ENCODE measurements at places on chromosomes 3 and 15.

DNA sequence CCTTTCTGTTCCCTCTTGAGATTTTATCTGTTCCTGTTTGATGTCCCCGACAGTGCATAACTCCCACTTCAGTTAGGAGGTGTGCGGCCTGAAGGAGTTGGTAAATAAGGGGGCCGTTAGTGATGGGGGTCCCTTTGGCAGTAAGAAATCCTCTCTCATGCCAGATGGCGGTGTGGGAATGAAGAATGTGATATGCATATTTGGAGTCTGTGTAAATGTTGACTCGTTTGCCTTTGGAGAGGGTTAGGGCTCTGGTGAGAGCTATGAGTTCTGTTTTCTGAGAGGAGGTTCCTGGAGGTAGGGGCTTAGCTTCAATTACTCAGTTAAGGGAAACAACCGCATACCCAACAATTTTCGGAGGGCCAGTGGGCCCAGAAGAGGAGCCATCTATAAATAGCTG, 38.8 kb upstream of the RNF7 start:
- no peak for DNase-seq

GRCh38 chr3:134291319-134292254, 40.9 kb upstream of the RYK start:
- no peak for DNase-seq

- peak; percentile 12 for DNase-seq
Observed at GRCh38 chr15:73897441-73898261, 24.3 kb downstream of the TBC1D21 start.

DNA sequence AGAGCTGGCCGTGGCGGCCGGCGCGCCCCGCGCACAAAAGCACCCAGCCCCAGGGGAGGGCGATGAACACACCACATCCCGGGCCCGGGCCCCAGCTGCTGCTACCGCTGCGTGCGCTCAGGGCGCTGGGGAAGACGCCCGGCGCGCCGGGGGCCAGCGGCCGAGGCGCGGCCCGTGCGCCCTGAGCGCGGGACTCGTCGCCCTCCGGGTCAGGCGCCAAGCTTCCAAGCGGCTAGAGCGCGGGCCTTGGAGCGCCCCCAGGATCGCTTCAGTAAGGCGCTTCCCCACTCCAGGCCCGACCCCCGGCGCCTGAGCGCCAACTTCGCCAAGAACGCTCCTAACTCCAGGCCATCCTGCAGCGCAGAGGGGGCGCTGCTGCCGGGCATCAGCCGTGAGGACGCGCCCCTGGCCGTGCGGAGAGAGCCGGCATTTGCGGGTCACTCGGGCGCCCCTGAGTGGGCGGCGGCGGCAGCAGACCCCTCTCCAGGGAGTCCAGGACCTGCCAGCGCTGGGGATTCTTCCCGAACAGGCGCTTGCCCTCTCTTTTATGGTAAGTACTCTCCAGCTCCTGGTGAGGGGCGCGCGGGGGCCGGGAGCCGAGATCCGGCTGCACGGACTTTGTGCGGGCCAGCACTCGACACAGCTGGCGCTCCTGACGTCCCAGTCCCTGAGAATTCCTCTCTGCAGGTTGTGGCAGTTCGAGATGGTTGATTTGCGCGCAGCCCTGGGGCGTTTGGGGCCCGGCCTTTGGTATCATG, 475 bp downstream of the SPSB4 start:
- no peak for DNase-seq

GRCh38 chr3:30628901-30629590, 22.6 kb downstream of the TGFBR2 start:
- DNase-seq, result no peak

DNA sequence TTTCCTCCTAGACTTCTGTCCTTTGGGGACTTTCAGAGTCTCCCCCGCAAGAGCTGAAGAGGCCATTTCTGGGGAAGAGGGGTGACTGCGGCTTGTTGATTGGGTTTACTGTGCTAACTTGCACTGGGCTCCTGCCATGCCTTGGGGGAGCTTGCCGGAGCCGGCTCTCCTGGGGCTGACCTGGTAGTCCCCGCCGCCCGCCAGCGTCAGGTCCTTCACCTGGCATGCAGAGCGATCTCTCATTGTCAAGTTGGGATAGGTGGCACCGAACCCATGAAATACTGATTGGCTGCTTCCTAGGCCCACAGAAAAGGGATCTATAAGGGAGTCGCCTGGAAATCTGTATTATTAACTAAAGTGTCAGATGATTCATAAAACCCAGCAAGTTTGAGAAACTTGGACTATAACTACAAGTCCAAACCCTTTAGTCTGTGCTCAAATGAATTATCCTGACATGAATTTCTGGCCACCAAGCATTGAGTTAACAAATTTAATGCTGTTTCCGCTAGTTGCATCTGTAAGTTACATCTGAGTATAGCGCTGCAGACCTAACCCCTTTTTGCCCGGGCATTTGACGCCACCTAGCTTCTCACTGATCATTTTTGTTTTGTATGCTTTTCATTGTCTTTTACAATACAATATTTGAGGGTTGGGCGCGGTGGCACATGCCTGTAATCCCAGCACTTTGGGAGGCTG, 607 bp upstream of the IMP3 start:
- peak; percentile 41 for DNase-seq

- no peak for DNase-seq
Observed at GRCh38 chr3:120450600-120451271, at the start of gene FSTL1. Gene FSTL1 (minus strand): TSS chr3:120450992. CDS start chr3:120450746, 246 bp downstream.

DNA sequence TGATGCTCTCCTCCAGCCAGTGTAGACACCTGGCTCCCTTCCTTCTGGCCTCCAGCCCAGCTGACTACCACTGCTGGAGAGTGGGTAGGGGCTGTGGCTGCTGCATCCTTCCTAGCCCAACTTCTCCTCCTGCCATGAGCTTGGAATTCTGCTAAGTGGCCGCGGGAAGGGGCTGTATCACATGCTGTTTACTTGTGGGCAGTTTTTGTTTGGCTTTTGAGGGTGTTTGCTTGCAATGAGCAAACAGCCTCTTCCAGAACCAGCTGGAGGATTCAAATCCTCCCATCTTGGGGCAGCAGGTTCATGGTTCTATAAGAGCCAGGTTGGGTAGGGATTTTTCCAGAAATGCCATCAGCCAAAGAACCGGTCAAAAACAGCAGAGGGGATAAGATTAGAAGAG, 9.0 kb downstream of the GASK1A start:
- no peak for DNase-seq

DNA sequence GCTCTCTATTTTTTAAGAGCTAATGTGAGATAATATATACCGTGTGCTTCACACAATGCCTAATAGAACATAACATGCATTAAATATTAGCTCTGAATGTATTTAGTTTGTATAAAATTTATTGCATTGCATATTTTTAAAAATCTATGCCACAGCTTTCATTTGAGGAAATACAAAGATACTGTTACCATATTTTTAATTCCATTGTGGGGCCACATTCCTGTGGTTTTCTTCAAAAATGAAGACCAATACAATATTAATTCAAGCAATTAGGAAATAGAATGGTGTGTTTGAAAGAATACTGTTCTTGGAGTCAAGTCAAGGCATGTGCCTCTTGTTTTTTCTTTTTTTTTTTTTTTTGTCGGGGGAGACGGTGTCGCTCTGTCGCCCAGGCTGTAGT, 95.4 kb upstream of the CADPS start:
- no peak for DNase-seq

DNA sequence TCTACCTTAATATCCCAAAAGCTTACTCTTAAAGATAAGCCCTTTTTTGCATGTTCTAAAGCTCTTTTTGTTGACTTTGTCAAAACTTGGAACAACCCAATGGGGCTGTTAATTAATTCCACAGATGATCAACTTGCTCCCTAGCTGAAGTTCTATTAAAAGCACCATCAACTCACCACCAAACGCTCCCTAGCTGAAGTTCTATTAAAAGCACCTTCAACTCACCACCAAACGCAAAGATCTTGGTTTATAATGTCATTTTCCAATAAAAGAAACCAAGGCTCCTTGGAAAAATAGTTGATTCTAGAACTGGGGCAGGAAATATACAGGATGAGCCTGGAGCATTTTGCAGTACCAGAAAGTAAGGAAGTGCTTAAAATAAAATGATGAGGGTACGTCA, 122.3 kb upstream of the STT3B start:
- no peak for DNase-seq

DNA sequence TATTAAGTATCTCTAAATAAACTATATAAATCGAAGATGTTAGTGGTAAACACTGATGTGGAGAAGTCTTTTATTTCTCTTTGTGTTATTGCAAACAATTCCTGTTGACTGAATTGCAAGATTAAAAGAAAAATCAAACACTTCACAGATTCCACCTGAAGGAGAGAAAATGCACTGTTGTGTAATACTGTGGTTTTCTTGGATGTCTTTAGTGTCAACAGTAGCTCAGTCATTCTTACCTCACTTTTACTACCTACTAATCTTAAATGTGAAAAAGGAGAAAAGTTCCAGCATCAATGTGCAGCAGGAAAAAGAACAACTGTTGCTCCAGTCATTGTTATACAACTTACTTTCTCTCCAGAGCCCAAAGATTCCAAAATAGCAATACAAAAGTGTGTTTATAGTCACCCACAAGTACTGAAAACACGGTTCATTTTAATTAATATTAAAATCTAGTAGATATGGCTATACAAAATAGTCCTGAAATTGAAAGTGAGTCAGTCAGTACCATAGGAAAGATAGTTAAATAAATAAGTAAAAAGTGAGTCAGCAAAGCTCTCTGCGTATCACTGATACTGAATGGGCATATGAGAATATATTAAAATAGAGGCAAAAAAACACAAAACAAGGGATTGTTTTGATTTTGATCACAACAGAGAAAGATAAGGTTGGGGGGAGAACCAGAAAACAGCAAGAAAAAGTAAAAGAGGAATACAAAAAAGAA, 90.5 kb upstream of the CSPG5 start:
- DNase-seq, result no peak

DNA sequence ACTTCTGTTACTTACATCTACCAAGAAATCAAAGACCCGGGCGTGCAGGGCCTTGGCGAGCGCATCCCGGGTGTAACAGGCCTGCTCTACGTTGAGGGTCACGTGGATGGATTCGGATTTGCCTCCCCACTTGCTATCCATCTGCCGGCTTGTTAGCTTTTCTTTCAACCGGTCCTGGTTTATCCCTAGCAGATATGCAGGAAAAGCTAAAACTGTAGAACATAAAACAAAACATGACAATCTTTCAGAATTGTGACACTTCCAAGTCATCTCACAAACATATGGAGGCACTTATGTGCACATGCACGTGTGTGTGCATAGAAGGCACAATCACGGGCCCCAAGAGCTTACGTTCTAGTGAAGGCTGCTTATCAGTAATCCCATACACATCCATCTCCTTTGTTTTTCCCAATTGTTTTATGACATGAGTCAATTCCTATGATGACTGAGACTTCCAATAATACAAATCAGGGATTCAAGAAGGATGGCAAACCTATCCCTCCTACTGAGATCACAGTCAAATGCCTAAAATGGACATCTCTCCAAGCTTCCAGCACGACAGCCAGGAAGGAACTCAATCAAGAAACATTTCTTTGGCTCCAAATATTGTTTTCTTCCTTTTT, 11.3 kb downstream of the LDHAL6B start:
- DNase-seq, result no peak

- no peak for DNase-seq
Observed at GRCh38 chr3:180704532-180704931, 25.2 kb upstream of the CCDC39 start.

DNA sequence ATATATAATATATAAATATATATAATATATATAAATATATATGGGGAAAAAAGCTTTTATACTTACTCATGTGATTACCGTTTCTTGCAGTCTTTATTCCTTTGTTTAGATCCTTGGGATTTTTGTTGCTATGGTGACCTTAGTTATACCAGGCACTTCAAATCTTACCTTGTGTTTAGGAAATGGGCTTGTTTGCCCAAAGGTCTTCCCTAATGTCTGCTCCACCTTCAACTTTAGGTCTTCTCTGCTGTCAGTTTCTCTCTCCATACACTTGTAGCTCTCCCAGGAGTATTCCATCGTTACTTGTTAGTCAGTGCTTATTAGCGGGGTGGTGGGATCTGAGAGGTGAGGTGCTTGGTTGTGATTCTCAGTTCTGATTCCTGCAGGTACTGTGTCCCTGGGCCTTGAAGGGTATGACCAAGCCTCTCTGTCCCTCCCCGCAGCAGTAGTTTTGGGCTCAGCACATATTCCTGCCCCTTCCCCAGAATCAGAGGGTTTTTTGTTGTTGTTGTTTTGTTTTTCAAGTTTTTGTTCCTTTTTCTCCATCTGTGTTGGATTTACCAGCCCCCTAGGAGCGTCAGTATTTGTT, 9.6 kb upstream of the LAMP3 start:
- no peak for DNase-seq

GRCh38 chr15:62684123-62684808, 358.3 kb upstream of the TPM1 start:
- no peak for DNase-seq

- no peak for DNase-seq
Observed at GRCh38 chr15:53716909-53717876, 42.3 kb downstream of the WDR72 start.

DNA sequence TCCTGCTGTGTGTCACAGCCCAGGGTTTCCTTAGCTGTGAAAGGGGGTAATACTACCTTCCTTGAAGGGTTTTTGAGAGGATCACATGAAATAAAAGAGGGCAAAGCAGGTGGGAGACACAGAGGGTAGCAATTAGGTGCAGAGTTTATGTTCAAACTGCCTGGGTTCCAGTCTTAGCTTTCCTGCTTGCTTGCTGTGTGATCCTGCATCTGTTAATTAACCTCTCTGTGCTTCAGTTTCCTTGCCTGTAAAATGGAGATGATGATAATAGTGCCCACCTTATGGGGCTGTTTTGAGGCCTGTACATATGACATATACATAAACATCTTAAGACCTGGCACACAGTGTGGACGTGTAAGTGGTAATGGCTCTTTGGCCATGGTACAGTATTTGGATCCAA, 35.0 kb downstream of the SPSB4 start:
- no peak for DNase-seq

DNA sequence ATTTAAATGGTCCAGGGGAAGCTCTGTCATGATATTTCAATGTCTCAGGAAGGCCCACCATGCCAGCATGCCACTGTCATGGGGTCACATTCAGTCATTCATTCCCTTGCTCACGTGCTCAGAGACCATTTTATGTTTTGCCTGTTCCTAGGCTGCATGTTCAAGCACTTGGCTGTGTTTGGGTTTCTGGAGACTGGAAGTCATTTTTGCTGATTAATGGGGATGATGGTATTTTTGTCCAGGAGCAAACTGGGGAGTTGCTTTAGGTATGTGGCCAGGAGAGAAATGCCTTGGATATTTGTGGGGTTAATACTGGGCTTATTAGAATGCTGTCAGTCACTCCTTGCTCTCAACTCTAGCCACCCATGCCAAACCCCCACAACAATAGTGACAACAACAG, 303.5 kb downstream of the PTPRG start:
- no peak for DNase-seq

DNA sequence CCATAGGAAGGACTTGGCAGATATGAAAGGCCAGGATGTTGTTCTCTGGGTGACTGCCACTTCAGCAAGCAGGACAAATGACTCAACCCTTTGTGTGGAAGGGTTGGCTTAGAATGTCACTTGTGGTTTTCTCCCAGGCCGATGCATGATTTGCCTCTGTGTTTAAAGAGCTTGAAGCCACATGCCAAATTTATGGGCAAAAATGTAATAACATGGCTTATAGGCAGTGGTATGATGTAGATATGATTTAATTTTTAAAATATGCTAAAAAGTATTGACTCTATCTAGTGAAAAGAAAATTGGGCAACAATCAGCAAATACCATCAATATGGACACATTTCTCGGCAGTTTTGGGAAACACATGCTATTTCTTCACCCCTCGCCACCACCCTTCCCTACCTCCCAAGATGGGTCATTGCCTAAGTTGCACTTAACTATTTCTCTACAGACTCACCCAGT, 114.6 kb downstream of the CYP19A1 start:
- DNase-seq, result no peak

- no peak for DNase-seq
Observed at GRCh38 chr3:141462176-141462859, 24.5 kb upstream of the RASA2 start.
